Occipital lobe (tissue), 3 donors: ENCODE measurements at places on chromosomes 12 and 14.
A peak's percentile ranks its signal among the peaks of the same experiment; 100 is the strongest.

- no peak for DNase-seq
Measured at GRCh38 chr14:34502545-34503225, 36.8 kb downstream of the EAPP start.

DNA sequence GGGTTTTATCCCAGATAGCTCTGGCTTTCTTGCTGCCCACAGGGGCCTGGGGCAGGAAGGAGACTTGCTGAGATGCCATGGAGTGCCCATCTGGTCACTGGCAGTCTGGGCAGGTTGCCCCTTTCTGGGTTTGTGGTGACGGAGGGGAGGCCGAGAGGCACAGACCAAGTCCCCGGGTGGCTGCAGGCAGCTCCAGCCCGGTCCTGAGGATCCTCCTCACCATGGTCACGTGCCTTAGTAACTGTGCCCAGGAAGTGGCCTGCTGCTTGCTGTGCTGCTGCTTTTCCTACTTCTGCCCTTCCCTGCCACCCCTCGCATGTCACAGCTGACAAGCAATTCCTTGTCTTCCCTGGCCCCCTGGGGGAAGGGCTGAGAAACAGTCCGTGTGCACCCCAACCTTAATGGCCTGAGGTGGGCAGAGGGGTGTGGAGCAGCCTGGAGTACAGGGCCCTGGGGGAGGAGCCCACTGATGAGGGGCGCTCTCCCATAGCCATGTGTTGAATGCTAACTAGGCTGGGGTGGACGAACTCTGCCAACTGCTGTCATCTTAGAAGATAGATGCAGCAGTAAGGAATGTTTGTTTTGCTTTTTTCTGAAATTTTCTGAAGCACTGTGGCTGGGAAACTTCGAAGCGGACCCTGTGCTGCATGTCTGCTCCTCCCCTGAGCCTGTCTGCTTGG, 54.9 kb upstream of the SRSF5 start:
- no peak for DNase-seq

GRCh38 chr12:68901551-68901950, 31.4 kb downstream of the CPM start:
- no peak for DNase-seq

- DNase-seq = no peak
Measured at GRCh38 chr14:100168506-100168905, 9.1 kb upstream of the DEGS2 start.

DNA sequence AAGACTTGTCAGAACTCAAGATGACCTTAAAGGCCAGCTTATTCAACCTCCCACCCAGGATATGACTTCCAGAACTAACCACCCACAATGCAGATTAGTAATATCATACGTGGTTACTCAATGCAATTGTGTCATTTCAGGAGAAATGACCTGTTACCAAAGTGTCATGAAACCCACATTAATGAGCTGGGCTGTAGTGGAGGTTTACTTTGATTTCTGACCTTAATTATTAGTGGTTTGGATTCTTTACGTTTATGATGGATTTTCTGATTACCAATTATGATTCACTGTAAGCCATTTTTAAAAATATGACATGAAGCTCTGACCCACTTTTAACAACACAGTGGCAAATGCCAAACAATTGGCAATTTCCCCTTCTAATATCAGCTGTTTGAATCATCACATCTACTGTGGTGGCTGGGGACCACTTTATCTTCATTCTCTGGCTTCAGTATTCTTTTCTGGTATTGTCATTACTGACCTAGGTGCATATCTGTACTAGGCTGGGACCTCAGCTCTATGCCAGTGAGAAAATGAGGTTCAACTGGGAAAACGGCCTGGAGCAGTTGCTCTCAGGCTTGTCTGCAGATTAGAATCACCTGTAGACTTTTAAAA, 223.3 kb downstream of the RGS6 start:
- no peak for DNase-seq

DNA sequence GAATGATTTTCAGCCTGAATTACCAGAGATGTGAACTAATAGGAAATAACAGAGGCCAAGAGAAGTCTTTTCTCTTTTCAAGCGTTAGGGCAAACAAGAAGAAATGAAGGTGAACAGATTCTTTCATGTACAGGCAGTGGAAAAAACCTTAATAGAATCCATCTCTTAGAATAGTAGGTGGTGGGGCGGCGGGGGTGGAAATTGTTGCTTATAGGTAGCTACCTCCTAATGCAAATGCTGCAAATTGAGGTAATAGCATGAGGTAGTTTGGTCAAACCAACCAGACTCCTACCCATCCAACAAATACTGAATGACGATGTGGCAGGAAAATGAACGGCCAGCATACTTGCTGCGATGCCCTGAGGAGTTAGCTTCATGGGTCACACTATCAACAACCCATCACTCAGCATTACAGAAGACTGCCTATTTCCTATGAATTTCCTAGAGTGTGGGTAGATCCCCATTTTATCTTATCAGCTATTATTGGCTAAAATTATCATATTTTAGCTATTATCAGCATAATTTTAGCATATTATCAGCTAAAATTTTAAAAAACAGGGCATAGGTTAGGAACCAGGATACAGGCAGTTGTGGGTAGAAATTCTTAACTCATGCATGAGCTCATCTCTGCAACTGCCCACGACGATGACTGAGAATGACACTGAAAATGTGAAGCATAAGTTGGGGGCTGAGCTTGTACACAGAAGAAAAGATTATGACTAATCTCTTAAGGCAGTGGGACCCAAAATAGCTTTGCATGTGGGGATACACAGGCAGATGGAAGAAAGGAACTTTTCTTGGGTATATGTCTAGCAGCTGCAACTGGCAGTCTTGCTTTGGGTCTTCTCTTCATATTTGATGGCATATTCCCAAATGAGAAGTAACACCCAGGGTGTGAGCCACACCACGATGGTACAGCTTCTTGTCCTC, 68.7 kb downstream of the NIN start:
- DNase-seq = peak; percentile 34

GRCh38 chr14:105020815-105021655, at the start of gene CDCA4:
Gene CDCA4, minus strand, starts transcription at chr14:105021083. Its CDS starts 9,154 bp downstream, at chr14:105011929.
- DNase-seq = peak; percentile 98

DNA sequence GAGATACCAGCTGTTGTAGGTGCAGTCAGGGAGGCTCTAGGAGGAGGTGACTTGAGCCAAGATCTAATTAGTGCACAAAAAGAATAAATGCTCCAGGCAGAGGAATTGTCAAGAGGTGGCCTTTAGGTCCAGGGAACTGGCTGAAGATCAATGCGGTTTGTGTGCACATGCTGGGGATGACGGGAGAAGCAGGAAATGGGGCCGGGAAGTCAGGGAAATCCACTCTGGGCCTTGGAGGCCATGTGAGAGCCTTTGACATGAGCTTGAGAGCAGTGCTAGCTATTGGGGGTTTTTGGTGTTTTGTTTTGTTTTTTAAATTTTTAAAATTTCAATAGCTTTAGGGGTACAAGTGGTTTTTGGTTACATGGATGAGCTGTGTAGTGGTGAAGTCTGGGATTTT, 67.4 kb downstream of the MVK start:
- no peak for DNase-seq

DNA sequence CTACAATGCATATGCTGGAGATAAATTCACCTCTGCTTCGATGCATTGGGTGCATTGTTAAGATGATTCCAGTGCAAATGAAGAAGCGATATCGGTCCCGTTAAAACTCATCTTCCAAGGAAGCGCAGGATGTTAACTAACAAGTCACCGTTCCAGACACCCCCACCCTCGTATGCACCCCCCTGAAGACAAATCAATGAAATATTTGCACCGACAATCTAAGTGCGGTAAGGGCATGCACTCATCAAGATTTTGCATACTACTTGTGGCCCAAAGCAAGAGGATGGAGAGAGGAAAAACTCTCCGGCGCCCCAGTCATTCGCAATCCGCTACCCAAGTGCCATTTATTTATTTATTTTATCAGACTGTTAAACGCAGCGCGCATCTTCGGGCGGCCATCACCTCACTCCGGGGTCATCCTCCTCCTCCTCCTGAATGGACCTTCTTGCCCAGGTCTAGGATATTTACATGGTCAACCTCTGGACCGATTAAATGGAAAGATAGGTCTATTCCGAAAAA, 1.2 kb downstream of the NOVA1 start:
- peak; percentile 5 for DNase-seq

DNA sequence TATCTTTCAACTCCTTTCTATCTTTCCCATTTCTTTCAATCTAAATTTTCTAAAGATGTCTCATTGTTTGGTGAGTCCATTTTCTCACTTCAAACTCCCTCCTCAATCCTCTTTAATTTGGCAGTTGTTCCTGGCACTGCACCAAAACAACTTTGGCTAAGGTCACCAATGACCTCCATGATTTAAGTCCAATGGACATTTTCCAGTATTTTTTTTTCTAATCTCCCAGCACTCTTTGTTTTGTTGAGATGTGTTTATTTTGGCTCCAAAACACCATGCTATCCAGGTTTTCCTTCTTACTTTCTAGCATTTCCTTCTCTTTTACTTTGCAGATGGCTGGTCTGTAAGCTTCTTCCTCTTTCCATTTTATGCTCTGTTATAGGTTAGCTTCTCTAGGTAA, 42.5 kb upstream of the OTOGL start:
- no peak for DNase-seq

DNA sequence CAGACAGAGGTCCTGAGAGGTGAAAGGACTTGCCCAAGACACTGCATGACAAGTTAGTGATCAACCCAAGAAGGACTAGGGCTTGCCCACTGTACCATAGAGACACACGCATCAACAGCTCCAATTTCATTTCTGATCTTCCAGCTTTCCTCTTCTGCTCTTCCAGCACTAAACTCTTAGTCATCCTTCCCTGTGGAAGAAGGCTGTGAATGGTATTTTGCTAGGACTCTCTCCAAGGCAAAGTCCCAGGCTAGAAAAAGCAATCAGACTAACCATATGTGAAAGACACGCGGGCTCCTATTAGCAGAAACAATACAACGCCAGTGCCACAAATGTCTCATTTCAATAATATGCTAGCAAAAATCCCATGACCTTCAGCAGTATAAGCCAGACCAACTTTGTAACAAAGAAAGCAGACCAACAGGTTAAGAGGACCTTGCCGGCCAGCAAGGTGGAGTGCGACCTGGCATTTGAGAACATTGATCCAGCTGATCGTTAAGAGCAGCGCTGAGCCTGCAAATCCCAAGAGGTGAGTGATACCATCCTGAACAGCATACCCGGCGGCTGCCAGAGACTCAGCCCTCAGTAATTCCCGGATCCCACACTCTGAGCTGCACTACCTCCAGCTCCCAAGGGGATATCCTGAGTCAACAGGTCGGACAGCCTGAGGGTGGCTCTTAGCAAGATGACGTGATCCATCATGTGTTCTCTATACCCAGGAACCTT, 132.5 kb downstream of the FOXN3 start:
- DNase-seq = no peak

- DNase-seq = no peak
Measured at GRCh38 chr12:56206452-56207166, 15.1 kb downstream of the RNF41 start.
